Stimulated activated CD4-positive, alpha-beta T cell treated with anti-CD3 and anti-CD28 coated beads, Interleukin-1b, Interleukin-23, amount 100 ng/mL, for 24 hours (primary cell): ENCODE measurements at places on chromosomes 7 and 10.

DNA sequence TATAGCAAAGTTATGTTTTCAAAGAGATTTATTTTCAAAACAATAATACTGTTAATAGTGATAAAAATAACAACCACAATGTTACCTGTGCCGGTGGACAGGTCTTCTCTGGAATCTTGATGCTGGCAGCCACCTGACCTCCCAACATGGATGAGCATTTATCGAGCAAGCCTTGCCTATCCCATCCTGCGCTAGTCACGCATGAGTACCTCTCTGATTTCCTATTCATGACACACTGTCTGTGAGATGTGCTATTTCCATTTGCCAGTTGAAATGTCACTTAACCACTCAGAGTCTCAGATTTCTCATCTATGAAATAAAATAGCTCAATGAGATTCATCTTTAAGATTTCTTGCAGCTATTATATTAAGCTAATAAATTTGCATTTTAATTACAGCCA, 341.2 kb upstream of the VWC2 start:
- no peak for DNase-seq

DNA sequence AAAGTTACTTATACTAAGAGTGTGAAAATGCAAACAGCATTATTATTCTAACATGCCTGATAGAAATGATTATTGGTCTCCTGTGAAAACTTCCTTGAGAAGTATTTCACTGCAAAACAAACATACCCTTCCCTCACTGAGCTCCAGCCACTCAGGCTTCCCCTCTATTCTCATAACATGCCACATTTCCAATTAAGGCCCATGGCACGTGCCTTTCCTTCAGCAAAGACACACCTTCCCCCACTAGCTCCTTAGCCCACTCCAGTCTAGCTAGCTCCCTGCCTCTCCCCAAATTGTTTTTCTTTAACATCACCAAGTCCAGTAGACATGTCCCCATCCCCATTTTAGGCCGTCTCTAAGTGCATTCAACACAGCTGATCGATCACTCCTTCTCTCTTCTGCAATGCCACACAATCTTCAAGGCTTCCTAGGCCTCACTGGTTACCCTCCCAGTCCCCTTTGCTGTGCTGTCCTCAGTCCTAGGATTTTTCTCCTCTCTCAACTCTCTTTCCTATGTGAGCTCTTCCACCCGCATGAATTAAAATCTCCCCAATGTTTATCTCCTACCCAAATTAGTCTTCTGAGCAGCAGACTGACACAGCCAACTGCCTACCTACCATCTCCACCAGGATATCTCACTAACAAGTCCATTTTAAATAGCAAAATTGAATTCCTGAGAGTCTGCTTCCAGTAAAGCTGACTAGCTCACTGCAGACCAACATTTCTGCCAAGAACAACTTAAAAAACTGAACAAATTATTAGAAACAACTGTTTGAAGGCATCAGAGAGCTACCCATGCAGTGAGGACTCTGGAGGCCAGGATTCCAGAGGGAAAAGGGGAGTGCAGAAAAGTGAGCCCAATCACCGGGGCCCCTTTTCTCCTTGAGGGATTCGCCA, 11.9 kb downstream of the CYTH3 start:
- no peak for DNase-seq

GRCh38 chr7:106260136-106260561, 24.6 kb downstream of the NAMPT start:
- DNase-seq = no peak

DNA sequence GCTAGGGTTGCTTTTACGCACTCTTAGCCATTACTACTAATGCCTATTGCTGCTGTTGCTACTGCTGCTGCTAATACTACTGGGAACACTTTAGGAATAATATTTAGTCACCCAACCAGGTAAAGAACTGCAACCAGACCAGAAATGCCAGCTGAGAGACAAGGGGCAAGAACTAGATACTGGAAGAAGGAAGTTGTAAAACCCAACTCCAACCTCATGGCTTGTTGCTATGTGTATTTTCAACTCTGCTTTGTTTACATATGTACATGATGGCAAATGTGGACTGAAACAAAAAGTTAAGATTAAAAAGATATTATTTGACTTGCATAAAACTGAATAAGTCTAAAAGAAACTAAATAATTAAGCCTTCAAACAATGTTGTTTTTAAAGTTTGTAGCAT, 177.7 kb downstream of the GNAT3 start:
- DNase-seq = no peak

DNA sequence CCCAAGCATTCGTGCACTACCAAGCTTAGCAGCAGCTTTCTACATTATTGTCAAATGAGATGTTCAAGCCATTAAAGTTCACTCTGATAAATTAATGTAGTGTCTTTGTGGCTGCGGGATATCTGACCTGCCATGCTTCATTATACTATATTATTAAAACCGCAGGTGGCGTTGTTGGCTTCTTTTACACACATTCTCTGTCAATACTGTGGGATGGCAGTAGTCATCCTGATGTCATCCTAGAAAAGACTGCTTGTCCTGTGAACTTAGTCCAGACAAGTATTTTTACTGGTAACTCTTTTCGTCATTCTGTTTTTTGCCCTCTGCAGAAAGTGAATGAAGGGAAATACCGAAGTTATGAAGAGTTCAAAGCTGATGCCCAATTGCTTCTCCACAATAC, 103.9 kb downstream of the ZMYND11 start:
- no peak for DNase-seq

- no peak for DNase-seq
Measured at GRCh38 chr7:73834626-73835191, 3.9 kb downstream of the CLDN4 start.

DNA sequence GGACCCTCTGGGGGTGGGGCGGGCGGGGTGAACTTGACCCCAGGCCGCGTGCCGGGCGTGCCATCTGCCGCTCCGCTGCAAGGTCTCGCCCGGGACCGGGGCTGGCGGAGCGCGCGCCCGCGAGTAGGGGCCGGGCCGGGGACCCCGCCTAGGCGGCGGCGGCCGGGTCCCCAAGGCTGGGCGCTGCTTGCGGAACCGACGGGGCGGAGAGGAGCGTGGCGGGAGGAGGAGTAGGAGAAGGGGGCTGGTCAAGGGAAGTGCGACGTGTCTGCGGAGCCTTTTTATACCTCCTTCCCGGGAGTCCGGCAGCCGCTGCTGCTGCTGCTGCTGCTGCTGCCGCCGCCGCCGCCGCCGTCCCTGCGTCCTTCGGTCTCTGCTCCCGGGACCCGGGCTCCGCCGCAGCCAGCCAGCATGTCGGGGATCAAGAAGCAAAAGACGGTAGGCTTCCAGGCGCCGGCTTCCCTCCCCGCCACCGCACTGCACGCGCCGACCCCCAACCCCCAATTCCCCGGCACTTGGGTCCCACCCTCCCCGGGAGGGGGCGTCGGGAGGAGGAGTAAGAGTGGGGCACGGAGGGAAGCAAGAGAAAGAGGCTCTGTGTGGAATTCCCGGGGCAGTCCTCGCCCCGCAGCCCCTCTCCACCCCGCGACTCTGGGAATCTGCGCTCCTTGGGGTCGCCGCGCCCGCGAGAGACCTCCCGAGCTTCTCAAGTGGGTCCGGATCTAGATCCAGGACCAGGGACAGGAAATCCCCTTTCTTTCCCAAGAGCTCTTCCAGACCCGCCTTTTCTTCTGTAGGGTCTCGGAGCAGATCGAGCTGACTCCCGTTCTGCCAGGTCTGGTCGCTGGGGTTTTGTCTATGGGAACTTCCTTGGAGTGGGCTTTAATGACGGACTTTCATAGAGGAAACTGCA, at the start of gene PAPSS2:
PAPSS2 (plus strand) TSS at position 308 of the 913 bp plus-strand sequence; CDS start at position 412, 104 bp downstream.
- DNase-seq = no peak

DNA sequence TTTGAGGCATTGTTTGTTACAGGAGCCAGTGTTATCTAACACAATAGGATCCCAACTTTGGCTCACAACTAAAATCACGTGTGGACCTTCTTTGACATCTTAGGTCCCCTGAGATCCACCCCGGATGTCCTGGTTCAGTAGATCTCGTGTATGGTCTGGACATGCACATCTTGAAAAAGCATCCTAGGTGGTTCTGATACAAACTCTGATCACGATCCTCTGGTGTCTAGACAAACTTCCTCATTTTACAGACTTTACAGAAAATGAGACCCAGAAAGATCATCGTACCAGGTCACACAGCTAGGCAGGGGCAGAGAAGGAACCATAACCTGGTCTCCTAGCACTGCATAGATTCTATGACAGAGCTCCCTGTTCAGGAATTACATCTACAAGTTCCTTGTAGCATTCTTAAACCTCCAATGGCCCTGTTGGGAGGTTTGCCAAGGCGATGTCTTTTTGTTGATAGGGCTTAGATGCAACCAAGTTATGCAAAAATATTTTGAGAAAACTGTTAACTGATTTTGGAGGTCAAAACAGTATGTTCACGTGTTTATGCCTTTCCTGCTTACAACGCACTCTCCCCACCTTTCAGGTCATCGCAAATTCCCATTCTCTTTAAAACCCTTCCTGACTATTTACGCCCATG, 30.8 kb upstream of the CHST15 start:
- no peak for DNase-seq

- DNase-seq = no peak
Measured at GRCh38 chr7:82257118-82257695, 186.4 kb downstream of the CACNA2D1 start.

DNA sequence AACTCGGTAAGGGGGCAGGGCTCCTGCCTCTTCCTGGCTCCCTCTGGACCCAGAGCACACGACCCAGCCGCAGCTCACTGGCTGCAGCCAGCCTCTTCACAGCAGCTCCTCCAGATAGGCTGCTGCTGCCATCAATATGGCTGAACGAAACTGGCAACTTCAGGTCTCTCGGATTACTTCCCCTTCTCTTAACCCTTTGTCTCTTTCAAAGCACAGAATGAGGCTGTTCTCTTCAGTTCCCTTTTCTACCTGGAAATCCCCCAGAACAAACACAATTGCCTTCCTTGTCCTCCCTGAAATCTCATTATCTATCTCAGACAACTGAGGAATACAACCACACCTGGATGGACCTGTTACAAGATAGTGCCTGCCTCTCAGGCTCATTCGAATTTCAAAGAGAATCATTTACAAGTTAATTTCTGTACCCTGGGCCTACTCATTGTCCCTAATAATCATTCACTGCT, 193.4 kb upstream of the MBL2 start:
- DNase-seq = no peak

GRCh38 chr7:142391191-142391992, 133.5 kb upstream of the PRSS58 start:
- peak; percentile 19 for DNase-seq

DNA sequence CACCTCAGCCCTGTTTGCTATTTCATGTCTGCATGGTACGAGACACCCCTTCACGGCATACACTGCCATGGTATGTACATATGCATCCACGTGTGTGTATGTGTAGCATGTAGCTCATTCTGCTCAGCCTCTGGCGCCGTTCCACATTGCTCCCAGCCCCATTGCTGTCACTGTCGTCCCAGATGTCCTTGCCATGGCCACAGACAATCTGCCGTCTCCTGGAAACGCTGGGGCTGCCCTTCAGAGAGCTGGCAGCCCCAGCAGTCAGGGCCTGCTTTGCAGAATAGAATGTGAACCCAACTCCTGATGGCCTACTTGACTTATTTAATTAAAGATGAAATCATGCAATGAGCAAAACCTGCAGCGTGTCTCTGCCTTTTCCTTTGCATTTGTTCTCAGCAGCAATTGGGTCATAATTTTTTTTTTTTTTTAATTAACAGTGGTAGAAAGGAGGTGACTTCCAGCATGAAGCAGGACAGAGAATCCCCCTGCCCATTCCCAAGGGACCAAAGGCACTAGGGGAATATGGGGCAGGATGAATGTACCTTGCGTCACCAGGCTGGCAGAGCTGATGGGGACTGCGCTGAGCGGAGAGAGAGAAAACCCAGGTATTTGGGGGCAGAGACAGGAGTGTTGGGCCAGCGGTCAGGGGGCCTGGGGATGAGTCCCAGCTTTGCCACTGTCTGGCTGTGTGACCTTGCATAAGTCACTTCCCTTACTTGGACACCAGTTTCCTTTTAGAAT, 49.2 kb downstream of the CHST3 start:
- no peak for DNase-seq

- DNase-seq = no peak
Measured at GRCh38 chr7:121519548-121520521, 123.7 kb upstream of the FAM3C start.

- DNase-seq = no peak
Measured at GRCh38 chr10:125878957-125879835, 1.9 kb downstream of the DHX32 start.

DNA sequence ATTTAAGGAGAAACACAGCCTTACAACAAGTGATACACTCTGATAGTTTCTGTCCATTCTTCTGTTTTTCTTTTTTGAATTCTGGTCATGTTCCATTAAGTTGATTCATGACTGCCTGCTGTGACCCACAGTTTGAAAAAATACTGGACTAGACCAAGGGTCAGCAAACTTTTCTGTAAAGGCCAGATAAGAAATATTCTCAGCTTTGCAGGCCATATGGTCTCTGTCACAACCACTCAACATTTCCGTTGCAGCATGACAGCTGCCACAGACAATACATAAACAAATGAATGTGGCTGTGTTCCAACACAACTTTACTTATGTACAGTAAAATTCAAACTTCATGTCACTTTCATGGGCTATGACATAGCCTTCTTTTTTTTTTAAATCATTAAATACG, 156.7 kb downstream of the PLXNA4 start:
- no peak for DNase-seq

GRCh38 chr10:88066319-88066718, 202.9 kb downstream of the PTEN start:
- no peak for DNase-seq

GRCh38 chr10:110803239-110803749, 68.4 kb upstream of the PDCD4 start:
- DNase-seq = no peak

DNA sequence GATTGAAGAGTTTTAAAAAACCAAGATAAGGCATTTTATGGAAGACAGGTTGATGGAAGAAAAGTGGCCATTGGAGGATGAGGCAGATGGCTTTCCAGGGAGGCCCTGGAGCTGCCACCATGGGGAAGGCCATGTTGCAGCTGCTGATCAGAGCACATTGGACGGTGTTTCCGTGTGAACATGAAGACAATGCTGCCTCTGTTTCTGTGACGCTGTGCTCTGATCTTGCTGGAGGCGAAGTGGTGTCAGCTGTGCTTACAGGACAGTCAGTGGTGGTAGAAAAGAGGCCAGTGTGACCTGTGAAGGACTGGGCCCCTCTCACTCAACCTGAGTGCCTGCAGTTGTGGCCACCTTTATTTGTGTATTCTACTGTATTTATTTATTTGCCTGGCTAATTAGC, 132.9 kb downstream of the FAM204A start:
- DNase-seq = no peak

- no peak for DNase-seq
Measured at GRCh38 chr7:33649476-33650441, 255.6 kb upstream of the BMPER start.
